Activated CD4-positive, alpha-beta T cell treated with anti-CD3 and anti-CD28 coated beads, Interleukin-2, amount 10 ng/mL, durations not matched to agents 24 days and 14 days (primary cell): ENCODE measurements at places on chromosomes 4 and X. TPM values are rescaled to one million over a fixed set of nuclear protein-coding genes. Genes with fewer than 3 reads are reported as not detected.

DNA sequence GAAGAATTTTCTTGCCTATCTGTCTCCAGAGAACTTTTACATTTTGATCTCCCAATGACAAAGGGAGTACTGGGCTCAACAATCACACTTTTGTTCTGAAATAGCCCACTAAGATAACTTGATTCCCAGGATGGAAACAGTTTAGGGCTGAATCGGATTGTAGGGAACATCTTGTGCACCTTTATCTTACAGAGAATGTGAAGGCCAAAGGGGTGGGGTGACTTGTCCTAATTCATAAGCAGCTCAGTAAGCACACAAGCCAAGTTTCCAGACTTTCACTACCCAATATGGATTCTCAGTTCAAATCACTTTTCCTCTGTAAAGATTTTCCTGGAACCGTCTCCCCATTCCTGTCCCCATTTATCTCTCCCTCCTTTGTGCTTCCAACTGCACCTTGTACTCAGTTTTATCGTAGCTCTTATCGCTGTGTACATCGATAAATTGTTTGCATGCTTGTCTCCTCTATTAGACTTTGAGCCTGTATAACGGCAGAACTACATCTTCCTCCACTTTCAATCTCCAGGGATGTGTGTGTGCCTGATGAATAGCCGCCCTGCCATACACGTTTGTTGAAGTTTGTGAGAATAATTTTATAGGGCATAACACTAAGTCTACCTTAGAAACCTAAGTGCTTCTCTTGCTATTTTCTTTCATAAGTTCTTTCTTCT lies 77.4 kb downstream of the MBNL3 start:
- no peak overlapping the region for H3K27ac ChIP-seq
- DNase-seq = no peak
- no peaks in the 10 kb centered on the region for H3K4me1 ChIP-seq

The MAOB gene
- not detected in 2 replicates for total RNA-seq

The FAM47A gene
- total RNA-seq = not detected in 2 replicates

GRCh38 chrX:13692771-13693231 lies 3.9 kb downstream of the RAB9A start:
- H3K4me3 ChIP-seq = no peak overlapping the region
- H3K27ac ChIP-seq = no peak overlapping the region
- H3K36me3 ChIP-seq = peaks cover 5% of the 10 kb centered on the region

- H3K4me3 ChIP-seq = no peak overlapping the region
- H3K4me1 ChIP-seq = peaks cover 13% of the 10 kb centered on the region
- no peak for DNase-seq
- peaks cover 17% of the 10 kb centered on the region for H3K27me3 ChIP-seq
- H3K36me3 ChIP-seq = no peaks in the 10 kb centered on the region
These were observed 35.2 kb downstream of the SMIM20 start for GRCh38 chr4:25949173-25949748.

DNA sequence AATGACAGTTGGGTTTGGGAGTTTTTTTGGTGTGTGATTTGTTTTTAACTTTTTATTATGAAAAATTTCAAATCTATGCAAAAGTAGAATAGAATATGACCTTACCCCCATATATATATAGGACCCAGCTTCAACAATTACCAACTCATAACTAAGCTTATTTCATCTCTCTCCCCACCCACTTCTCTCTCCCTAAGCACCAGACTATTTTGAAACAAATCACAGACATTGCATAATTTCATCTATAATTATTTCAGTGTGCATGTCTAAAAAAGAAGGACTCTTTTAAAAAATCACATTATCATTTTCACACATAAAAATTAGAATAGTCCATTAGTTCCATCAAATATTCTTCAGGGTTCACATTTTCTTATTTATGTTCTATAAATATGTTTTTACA lies 28.3 kb upstream of the NKX6-1 start:
- no peak for DNase-seq
- H3K36me3 ChIP-seq = no peaks in the 10 kb centered on the region
- H3K27ac ChIP-seq = no peak overlapping the region
- no peak overlapping the region for H3K4me3 ChIP-seq
- H3K27me3 ChIP-seq = peaks cover 5% of the 10 kb centered on the region

- DNase-seq = peak; percentile 54
- no peak overlapping the region for H3K4me3 ChIP-seq
- H3K4me1 ChIP-seq = peaks cover 8% of the 10 kb centered on the region
- H3K36me3 ChIP-seq = no peaks in the 10 kb centered on the region
These were observed 3.5 kb upstream of the SLIT2 start for GRCh38 chr4:20248155-20248558.

DNA sequence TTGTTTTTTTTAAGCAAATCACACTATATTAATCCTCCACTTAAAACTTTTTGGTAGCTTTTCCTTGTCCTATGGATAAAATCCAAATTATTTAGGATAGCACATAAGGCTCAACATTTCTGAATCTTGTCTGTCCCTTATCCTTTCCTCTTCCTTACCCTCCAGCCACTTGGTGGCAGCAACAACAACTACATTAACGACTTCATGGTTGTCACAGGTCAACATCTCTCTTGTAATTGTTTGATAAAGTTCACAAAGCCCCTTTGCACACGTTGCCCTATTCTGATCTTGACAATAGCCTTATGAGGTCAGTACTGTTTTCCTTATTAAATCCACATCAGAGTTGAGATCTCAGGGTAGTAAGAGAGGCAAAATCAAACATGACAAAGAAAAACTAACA lies 269.0 kb upstream of the PABPC4L start:
- H3K27me3 ChIP-seq = no peaks in the 10 kb centered on the region
- H3K36me3 ChIP-seq = no peaks in the 10 kb centered on the region
- no peaks in the 10 kb centered on the region for H3K4me1 ChIP-seq
- no peak overlapping the region for H3K4me3 ChIP-seq
